Activated T-helper 17 cell treated with anti-CD3 and anti-CD28 coated beads, Interleukin-2, amount 50 U/mL, for 72 hours (primary cell): ENCODE measurements at places on chromosomes 1 and 21. TPM values are rescaled to one million over a fixed set of nuclear protein-coding genes. Genes with fewer than 3 reads are reported as not detected.

The SH3BGR gene
- 1.9 TPM for total RNA-seq

The ACBD6 gene
- 41.9 TPM for total RNA-seq

The LINGO4 gene
- 4.0 TPM for total RNA-seq

The CFHR3 gene
- not detected for total RNA-seq

The SH2D1B gene
- not detected for total RNA-seq

The TMEM82 gene
- total RNA-seq, result not detected

The NOS1AP gene
- total RNA-seq, result not detected

The ST6GALNAC5 gene
- total RNA-seq, result not detected

The CACNA1E gene
- not detected for total RNA-seq

The PANK4 gene
- total RNA-seq, result 41.7 TPM

GRCh38 chr1:195376190-195376589 is 1232.0 kb downstream of the KCNT2 start:
- ATAC-seq, result no peak

DNA sequence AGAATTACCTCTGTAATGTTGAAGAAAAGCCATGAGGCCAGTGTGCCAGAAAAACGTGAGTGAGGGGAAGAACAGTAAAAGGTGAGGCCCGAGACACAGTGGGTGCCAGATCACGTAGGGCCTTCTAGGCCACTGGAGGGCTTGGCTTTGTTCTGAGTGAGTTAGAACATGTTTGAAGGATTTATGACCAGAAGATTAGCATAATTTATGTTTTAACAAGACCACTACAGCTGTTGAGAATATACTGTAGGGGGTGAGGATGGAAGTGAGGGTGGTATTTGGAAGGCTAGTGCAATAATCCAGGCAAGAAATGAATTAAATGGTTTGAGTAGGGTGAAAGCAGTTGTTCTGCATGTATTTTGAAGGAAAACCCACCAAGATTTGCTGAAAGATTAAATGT is 56.3 kb downstream of the LRRC8C start:
- no peak for ATAC-seq

- ATAC-seq, result no peak
These were observed 62.6 kb downstream of the MAP3K7CL start for GRCh38 chr21:29193072-29193471.

DNA sequence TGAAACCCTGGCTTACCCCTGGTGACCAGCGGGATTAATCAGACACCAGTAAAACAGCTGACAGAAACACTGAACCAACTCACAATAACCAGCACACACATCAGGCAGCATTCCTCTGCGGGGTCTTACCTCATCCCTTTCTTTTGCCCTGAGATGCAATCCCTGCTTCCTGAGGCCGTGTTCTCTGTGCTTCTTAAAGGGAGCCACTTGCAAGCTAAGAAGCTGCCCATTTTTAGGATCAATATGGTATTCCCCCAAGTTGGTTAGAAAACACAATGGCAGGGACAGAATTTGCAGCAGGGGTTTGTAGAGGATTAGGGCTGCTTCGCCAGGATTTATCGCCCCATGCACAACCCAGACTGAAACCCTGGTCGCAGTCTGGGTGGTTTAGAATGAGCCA is 74.7 kb upstream of the OLIG2 start:
- ATAC-seq, result no peak

- ATAC-seq, result no peak
These were observed 245.1 kb downstream of the MATN1 start for GRCh38 chr1:30478283-30478682.

GRCh38 chr1:77461691-77462090 is 179.9 kb downstream of the AK5 start:
- ATAC-seq, result no peak

- no peak for ATAC-seq
These were observed 23.8 kb downstream of the TMEM50A start for GRCh38 chr1:25361901-25362300.

- ATAC-seq, result peak; percentile 89
These were observed 19.4 kb upstream of the BSDC1 start for GRCh38 chr1:32413507-32414185.

DNA sequence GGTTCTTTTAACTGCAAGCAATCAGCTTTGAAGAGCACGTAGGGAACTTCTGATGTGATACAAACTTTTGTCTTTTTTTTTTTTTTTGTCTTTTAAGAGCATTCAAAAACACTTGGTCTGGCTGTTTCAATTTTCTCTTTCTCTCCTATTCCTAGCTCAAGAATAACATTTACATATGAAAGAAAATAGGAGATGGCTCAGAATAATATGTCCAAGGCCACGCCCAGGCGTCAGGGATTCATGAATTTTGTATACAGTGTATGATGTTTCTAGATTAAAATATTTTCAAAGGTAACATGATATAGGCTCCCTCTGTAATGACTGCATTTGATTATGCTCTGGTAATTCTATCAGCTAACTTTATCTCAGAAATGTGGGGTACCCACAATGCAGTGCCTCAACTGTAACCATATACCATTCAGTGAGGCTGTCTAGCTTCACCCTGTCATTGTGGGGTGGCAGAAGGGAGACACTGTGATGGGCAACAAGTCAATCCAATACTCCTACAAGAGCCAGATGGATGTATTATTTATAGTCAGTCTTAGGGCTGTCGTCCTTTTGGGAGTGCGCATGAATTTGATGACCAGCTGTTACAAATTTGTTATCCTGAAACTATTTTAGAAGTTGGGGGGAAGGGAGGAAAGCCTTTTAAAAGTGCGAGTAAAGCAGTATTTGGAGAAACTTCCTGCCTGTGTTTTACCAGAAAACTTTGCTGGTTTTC is 1.5 kb upstream of the AKNAD1 start:
- ATAC-seq, result no peak

DNA sequence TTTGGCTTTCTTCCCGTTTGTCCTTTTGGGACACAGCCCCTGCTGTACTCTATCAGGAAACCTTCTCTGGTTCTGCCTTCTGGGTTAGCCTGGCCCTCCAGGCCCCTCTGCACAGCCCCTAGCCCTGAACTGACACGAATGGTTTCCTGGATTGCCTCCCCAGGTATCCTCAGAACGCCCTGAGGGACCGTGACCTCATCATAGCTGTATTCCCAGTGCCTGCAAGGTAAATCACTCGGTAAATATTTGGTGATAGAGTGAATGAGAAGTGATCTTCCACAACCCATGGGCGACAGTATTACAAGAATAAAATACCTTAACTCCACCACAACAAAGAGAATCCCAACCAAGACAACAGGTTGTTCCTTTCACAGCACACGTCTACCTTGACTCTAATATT is 637.2 kb downstream of the SMYD3 start:
- no peak for ATAC-seq

- ATAC-seq, result no peak
These were observed 2.1 kb upstream of the TFF3 start for GRCh38 chr21:42317341-42317741.

- ATAC-seq, result peak; percentile 72
These were observed 26.9 kb upstream of the EYA3 start for GRCh38 chr1:28115267-28115666.

- ATAC-seq, result no peak
These were observed 247.4 kb downstream of the RHOU start for GRCh38 chr1:228982637-228983036.

GRCh38 chr21:38813547-38813946 is 7.8 kb downstream of the ETS2 start:
- ATAC-seq, result no peak

GRCh38 chr1:43558346-43558841 is 27.7 kb downstream of the PTPRF start:
- no peak for ATAC-seq

DNA sequence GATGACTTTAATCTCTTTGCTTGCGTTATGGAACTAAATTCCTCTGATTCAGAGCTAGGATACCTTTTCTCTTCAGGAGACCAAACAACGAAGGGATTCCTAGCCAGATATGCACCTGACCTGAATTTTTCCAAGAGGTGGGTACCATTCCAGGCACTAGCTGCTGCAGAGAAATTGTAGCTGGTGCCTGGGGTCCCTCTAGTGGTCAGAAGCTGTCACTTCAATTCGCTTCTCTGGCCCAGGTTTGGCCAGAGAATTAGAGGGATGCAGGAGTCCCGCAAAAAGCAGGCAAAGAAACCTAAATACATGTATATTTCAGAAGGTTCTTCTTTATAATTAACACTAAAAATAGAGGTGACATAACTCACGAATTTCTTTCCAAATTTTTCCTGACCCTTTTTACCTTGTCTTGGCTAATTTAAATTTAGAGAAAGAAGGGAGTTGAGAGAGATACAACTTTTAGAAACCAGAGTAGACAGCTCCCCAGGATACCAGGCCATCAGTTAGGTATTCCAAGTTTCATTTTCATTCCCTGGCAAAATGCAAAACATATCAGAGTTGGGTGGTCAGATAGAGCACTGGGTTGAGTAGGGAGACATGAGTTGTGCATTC is 9.6 kb downstream of the ACKR1 start:
- peak; percentile 51 for ATAC-seq

DNA sequence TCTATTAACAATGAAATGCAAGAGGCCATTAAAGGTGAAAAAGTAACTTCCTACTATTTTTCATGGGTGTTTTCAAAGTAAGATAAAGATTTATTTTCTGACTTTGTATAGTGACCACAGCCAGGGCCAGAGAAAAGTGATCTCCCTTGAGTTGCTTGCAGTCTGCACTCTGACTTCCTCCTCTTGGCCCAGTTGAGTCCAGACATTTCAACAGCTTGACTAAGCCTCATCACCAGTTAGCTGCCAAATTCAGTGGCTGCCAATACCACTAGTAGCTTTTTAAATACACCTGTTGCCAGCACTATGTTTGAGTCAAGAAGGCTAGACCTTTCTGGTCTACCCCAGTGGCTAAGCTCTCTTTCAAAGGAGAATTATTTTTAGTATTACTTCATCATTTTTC is 3.7 kb upstream of the NEK7 start:
- no peak for ATAC-seq

DNA sequence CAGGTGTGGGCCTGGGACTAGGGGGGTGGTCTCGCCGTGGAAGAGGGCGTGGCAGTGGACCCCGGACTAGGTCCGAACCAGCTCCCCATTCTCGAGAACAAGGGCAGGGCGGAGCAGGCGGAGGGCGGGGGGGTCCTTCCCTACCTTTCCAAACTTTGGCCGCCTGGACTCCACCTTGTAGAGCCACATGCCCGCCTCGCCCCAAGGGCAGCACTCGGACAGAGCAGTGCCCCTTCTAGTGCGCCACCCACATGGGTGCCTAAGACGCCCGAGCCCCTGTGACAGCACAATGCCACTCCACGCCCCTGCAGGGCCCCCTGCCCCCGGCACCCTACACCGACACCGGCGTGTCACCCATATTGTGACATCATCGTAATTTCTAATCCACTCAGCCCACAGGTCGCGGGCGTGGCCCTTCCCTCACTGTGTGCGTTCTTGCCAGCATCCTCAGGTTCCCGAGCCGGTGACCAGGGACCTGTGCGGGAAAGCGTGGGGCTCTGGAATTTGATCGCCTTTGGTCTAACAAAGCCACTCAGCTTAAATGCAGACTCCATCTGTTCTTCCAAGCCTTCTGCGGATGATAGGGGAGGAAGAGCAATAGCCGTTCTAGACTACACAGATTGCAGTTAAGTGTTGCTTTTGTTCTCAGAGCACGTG is 553 bp upstream of the STMN1 start:
- ATAC-seq, result peak; percentile 14

- no peak for ATAC-seq
These were observed 32.4 kb upstream of the CEP350 start for GRCh38 chr1:179921981-179922872.

DNA sequence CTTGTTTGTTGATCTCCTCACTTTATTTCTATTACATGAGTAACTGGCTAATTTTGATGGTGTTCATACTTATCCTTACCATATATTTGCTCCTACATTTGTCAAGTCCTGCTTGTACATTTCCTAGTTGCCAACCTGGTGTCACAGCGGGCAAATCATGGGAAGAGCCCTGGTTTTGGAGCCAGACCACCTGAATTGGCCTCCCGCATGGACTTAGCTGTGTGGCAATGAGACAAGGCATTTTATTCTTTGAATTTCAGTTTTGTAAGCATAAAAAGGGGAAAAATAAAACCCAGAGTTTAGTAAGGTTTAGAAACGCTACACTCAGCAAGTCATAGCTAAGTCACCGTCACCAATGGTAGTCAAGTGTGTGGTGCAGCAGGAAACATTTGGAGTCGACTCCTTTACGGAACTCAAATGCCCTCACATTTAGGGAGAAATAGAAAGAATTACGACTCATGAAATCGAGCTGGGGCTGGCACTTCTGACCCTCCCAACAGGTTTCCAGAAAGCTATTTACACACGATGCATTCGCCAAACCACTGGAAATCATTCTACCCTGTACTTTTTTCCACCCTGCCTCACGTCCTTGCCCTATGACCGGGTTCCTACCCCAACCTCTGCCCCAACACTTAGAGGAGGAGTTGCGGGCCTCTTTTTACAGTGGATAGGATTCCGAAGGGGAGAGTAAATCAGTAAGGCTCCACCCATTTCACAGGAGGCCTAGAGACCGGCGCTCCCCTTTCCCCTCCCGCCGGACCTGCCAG is 492 bp upstream of the PGM1 start:
- ATAC-seq, result peak; percentile 59

DNA sequence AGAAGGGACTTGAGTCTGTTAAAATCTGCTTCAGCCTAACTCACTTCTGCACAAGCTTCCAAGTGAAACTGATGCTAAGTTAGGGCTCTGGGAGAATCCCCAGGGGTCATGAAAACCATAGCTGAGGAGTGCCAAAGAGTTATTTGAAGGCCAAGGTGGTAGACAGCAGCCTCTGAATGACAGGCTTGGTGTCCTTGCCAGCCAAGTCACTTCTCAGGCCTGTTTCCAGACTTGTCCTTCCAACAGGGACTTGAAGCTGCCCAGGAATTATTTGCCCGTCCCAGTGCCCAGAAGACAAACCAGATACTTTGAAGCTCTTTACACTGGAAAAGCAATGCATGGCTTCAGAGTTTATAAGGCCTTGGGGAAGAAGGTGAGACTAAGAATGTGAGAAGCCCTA is 33.6 kb downstream of the RNASEL start:
- ATAC-seq, result no peak

DNA sequence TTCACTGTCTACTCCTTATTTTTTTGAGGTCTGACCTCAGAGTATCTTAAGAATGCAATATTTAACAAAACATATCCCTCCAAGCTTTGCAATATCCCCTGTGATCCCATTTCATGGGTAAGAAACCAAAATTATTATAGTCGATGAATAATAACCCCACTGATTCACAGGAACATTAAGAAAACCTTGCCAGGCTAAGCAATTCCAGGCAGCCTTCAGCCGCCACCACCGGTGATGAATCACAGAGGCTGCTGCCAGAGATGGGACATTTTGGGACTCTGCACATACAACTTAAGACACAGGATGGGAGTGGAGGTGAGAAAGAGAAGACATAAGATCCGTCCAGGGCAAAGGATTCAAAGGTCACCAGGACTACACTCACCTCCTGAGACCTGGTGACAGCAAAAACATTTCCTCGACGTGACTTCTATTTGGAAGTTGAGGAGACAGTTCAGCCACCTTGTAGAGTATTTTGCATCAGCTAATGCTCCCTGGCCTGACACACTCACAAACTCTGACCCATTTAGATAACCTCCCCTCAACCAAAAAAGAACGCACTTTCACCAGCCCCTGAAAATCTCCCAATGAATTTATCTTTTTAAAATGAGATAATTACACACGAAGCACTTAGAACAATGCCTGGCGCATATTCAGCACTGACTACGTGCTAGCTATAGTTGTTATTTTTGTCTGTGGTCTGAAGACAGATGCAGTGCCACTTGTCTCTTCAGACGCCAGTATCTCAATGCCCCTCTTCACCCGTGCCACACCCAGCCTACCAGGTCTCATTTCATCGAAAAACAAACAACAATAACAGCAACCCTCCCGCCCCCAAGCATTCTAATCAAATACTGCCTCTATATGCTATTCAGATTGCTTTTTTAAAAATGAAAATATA is 17.8 kb upstream of the OVAAL start:
- ATAC-seq, result no peak

GRCh38 chr1:62229468-62229867 is 34.8 kb downstream of the L1TD1 start:
- no peak for ATAC-seq

- peak; percentile 90 for ATAC-seq
These were observed at the start of gene NBL1 for GRCh38 chr1:19643602-19644394. Gene NBL1, plus strand, starts transcription at chr1:19644311. Its CDS starts 10,720 bp downstream, at chr1:19655031.
